Stimulated activated naive CD8-positive, alpha-beta T cell treated with anti-CD3 and anti-CD28 coated beads, Interleukin-15, amount 100 ng/mL, for 72 hours (primary cell): ENCODE measurements at places on chromosomes 4 and X.

GRCh38 chrX:71546879-71547278 lies 14.0 kb downstream of the OGT start:
- no peak for DNase-seq

- DNase-seq, result peak; percentile 79
Measured at GRCh38 chrX:12946838-12947544, 27.9 kb upstream of the TMSB4X start.

- no peak for DNase-seq
Measured at GRCh38 chrX:16160729-16161128, 6.6 kb upstream of the MAGEB17 start.

DNA sequence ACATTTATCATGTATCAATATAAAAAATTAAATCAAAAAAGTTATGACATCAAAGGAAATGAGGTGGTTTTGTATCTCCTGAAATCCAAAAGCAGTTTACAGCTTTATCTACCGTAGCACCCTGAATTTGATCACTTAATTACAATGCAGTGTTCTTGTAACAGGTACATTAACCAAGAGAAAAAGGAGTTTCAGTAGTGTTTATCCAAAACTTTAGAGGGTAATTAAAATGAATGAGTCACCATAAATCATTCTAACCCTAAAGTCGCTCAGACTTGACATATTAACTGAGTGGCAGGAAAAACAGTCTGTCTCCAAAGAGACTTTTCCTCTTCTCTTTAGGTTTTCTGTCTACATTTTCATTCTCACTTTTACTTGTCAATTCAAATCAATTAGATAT lies 907.6 kb upstream of the EPHA5 start:
- DNase-seq, result no peak

- no peak for DNase-seq
Measured at GRCh38 chr4:98908703-98909262, 20.1 kb downstream of the EIF4E start.

DNA sequence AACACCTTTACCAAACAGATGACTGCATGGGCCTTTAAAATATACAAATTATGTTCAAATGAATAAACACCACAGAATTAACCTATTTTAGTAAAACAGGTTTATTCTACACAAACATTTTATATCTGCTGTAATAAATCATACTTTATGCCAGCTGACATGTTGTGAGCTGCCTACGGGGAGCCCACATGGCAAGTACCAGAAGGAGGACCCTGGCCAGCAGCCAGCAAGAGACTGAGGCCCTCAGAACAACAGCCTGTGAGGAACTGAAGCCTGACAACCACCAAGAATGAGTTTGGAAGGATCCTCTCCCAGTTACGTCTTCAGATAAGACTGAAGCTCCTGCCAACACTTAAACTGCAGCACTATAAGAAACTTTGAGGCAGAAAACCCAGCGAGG lies 377.0 kb downstream of the PDGFC start:
- no peak for DNase-seq

GRCh38 chr4:32631831-32632230 lies 1911.7 kb downstream of the PCDH7 start:
- no peak for DNase-seq

DNA sequence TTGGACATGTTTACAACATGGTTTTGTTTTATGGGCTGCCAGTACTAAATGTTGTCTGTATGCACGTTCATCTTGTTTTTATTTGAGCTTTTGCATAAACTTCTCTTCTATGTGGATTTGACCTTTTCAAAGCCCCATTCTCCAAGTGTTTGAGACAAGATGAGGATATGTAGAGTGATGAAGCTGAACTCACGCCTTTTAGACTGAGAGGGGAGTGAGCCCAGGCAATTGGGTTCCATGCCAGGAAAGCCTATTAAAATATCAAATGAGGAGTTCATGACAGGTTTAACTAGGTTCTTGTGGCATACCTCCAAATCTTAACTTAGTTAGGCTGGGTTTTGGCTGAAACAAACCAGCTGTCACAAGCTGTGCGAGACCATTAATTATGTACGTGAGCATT lies 170.4 kb upstream of the LDB2 start:
- DNase-seq, result no peak

DNA sequence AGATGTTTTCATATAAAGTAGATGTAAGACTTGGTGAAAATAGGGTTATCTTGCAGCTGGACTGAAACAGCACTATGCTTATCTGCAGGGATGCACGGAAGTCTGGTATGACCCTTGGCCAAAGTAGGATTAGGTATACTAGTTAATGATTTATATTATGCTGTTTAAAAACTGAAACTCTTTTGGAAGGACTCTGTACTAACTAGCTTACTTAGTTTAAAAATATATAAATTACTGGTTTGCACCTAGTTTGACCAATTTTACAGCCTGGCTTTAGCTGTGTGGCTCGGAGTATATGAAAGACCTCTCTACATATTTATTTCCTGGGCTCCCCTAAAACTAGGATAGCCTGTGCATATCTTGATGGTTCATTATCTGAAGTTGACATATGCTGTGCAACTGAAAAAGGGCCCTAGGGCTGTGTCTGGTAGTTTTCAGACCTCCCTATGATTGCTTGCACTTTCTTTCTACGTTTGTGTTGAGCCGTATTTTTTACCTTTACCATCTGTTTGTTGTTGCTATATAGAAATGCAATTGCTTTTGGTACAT lies 89.2 kb downstream of the TMEM144 start:
- DNase-seq, result no peak

DNA sequence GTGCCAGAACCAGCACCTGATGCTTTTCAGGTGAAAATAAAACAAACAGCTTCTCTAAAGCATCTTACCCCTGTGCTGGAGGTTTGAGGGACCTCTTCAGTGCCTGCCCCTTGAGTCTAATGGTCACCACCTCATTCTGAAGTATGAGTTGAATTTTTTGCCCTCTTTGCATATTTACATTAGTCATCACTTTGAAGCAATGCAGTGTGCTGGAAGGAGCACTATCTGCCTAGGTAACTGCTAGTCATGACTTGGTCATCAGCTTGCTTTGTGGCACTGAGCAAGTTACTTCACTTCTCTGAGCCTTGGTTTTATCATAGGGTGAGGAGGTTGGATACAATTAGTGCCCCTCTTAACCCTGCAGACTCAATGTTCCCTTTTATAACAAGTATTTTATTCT lies 44.9 kb downstream of the SPATA18 start:
- no peak for DNase-seq

- no peak for DNase-seq
Measured at GRCh38 chrX:49177338-49177833, 5.7 kb downstream of the PLP2 start.

- no peak for DNase-seq
Measured at GRCh38 chr4:153668647-153669046, 15.4 kb upstream of the TLR2 start.

- no peak for DNase-seq
Measured at GRCh38 chr4:151628001-151628608, 132.7 kb downstream of the GATB start.

GRCh38 chr4:109162759-109163158 lies 139.7 kb downstream of the COL25A1 start:
- no peak for DNase-seq
